ENCODE measurements at places on chromosomes 4 and X. TPM values are rescaled to one million over a fixed set of nuclear protein-coding genes. Genes with fewer than 3 reads are reported as not detected.

The F11 gene
- total RNA-seq, result not detected

The AGTR2 gene
- not detected for total RNA-seq

The FNIP2 gene
- total RNA-seq, result 14.9 TPM

The ZFP92 gene
- total RNA-seq, result 0.28 TPM

The PIN4 gene
- total RNA-seq, result 22.2 TPM

The MAMLD1 gene
- total RNA-seq, result 0.85 TPM

The GNRHR gene
- not detected for total RNA-seq

The TEX13C gene
- total RNA-seq, result not detected

The ENOX2 gene
- total RNA-seq, result 8.0 TPM

Data from smooth muscle cell of bladder (primary cell).